Stimulated activated CD8-positive, alpha-beta memory T cell treated with anti-CD3 and anti-CD28 coated beads, Interleukin-2, amount 100 ng/mL, for 1 hour (primary cell): ENCODE measurements at places on chromosomes 6 and 20.

DNA sequence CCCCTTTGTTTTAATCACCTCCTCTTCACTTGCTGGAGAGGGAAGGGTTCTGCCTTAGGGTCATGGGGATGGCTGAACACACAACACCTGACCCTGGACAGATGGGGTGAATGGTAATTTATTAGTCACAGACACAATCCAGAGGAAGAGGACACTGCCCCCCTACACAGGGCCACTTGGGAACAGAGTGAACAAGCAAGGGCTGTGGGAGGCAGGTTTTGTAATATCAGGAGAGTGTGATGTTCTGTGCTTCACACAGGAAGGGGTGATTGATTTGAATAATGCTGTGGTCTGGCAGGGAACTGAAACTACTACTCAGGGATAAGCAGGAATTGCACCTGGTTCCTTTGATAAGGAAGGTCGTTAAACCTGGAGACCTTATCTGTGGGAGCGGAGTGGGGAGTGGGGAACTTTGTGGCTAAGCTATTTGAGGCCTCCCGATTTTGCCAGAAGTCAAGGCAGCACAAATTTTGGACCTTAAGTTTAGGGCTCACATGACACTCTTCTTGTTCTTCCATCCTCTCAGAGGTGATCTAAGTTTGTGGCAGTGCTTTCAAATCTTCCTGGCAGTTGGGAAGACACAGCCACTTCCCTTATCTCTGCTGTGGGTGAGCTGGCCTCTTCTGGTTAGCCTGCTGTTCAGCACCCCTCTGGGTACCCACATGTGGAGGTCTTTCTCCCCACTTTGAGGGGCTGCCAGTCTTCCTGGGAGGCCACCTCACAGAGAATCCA is 77.8 kb downstream of the CD164 start:
- DNase-seq, result no peak

DNA sequence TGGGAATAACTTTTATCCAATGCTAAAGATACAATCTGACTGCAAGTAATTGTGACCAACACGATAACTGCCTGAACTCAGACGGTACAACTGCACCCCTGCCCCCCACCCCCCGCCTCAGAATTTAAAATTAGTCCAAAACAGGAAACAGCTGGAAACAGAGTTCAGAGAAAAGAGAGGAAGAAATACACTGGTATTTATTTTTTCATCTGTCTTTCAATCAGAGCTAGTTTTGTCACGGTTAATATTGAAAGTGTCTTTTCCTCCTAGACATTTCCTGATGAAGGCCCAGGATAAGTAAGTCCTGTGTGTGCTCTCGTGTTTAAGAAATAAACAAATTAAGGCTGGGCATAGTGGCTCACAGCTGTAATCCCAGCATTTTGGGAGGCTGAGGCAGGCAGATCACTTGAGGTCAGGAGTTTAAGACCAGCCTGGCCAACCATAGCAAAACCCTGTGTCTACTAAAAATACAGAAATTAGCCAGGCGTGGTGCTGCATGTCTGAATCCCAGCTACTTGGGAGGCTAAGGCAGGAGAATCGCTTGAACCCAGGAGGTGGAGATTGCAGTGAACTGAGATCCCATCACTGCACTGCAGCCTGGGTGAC is 21.5 kb downstream of the ACSS1 start:
- DNase-seq, result no peak

GRCh38 chr6:41258196-41258493 is 28.3 kb downstream of the TREM1 start:
- no peak for DNase-seq

DNA sequence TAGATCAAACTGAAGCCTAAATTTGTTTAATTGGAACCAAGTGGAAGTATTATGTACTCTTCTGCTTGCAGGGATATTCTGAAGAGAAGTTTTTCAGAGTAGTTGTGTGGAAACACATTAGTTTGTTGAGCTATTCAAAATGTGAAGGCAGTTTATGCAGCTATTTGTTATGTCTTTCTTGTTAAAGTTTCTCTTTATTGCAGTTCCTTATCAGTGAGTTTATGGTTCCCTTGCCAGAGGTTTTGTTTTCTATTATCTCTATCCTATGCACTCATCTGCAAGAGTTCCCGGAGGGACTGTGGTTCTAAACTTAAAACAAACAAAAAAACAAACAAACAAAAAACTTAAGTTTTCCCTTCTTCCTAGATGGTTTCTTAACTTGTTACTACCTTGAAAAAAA is 143.7 kb upstream of the SLC22A16 start:
- no peak for DNase-seq

GRCh38 chr6:22363166-22363713 is 66.4 kb upstream of the PRL start:
- DNase-seq, result no peak

DNA sequence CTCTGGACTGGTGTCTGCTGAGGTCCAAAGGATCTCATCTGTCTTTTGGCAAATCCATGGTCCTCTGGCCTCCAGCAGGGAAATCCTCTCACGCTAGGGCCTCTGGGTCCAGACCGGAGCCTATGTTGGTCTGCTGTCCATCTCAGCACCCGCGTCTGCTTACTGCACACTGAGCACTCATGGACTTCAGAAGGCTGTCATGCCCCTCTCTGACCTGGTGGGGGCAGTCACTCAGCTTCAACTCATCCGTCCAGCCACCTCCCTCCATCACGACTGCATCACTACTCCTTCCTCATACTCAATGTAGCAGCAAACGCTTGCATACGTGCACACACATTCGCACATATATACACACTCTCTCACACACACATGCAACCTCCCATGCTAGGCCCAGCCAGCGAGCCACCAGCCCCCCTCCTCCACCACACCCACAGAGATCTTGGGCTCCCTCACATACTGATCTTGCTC is 33.3 kb downstream of the GABRR2 start:
- no peak for DNase-seq

DNA sequence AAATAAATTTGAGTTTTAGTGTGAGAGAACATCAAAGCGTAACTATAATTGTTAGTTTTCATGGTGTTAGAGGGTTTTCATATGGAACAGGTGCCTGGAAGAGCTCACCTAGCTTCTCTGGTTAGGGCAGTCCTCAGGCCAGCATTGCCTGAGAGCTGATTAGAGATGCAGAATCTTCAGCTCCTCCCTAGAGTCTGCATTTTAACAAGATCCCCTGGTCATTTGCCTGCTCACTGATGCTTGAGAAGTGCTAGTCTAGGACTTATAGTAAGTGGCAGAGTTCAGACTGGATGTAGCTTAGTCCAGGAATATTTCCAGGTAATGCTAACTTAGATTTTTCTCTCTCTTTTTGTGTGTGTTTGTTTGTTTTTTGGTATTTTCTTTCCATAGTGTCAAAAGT is 21.7 kb upstream of the SMIM26 start:
- DNase-seq, result no peak

- DNase-seq, result peak; percentile 14
Observed at GRCh38 chr6:42075159-42075838, 25.0 kb downstream of the TAF8 start.

GRCh38 chr6:30847971-30848436 is 36.3 kb upstream of the DDR1 start:
- DNase-seq, result no peak

- no peak for DNase-seq
Observed at GRCh38 chr20:13166011-13166410, 55.1 kb upstream of the ISM1 start.

GRCh38 chr20:59774921-59775686 is 158.3 kb downstream of the SYCP2 start:
- DNase-seq, result no peak

DNA sequence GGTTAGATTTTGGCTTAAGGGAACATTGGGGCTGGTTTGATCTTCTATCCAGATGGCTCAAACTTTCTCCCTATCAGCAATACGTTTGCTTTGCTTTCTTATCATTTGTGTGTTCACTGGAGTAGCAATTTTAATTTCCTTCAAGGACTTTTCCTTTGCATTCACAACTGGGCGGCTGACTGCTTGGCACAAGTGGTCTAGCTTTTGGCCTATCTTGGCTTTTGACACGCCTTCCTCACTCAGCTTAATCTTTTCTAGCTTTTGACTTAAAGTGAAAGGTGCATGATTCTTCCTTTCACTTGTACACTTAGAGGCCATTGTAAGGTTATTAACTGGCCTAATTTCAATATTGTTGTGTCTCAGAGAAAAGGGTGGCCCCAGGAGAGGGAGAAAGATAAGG is 254.9 kb downstream of the PLCB1 start:
- no peak for DNase-seq

GRCh38 chr6:138622967-138623366 is 123.7 kb upstream of the NHSL1 start:
- no peak for DNase-seq

- no peak for DNase-seq
Observed at GRCh38 chr6:54493138-54493537, 184.9 kb downstream of the TINAG start.

- no peak for DNase-seq
Observed at GRCh38 chr6:15608396-15608795, 54.4 kb downstream of the DTNBP1 start.

GRCh38 chr6:157198425-157199279 is 124.7 kb downstream of the TMEM242 start:
- no peak for DNase-seq

- DNase-seq, result no peak
Observed at GRCh38 chr6:130037207-130037811, 18.9 kb downstream of the L3MBTL3 start.

DNA sequence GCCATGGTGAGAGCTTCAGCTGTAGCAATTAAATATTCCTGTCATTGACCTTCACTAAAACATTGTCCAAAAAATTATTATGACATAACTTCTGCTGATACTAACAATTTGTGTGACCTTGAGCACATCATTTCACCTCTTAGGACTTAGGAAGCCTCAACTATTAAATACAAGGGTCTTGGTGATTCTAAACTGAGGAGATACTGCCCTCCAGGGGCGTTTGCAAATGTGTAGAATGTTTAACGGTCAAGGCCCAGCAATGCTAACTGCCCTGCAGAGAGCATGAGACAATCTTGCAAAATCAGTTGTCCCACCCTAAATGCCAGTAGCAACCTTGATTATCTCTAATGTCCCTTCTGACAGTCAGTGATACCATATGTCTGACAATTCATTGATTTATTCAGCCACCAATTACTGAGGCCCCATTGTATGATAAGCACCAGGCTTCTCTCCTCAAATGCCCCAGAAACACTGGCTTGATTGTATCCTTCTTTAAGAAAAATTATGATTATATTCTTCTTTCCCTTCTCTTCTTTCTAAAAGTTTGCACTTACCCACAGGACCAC is 284.1 kb upstream of the PLN start:
- DNase-seq, result no peak

DNA sequence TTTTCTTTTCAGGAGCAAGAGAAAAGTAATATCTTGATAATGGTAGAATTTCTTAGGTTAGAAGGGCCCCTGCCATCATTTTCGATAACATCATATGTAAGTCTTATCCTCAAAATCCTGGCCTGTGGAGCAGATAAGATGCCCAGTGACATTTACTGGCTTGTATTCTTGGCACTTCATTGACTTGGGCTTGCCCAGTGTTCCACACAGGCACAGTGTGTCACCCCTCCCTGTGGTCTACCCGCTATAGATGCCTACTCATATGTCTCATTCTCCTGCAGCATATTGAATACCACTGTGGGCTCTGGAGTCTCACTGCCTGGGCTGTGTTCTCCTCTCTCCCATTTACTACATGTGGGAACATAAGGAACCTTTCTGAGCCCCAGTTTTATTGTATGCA is 105.0 kb downstream of the GRM1 start:
- no peak for DNase-seq

DNA sequence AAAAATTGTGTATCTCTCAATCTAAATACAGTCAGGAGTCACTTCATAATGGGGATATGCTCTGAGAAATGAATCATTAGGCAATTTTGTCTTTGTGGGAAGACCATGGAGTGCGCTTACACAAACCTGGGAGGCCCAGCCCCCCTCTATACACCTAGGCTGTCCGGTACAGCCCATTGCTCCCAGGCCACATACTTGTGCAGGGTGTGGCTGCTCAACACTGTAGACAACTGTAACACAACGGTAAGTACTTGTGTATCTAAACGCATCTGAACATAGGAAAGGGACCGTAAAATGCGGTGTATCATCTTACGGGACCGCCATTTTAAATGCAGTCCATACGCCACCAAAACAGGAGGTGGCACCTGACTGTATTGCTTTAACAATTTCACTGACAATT is 58.0 kb upstream of the FRMD1 start:
- no peak for DNase-seq

- DNase-seq, result no peak
Observed at GRCh38 chr20:53515749-53516148, 77.9 kb downstream of the ZNF217 start.

- DNase-seq, result no peak
Observed at GRCh38 chr20:55610756-55611155, 394.6 kb downstream of the CBLN4 start.

DNA sequence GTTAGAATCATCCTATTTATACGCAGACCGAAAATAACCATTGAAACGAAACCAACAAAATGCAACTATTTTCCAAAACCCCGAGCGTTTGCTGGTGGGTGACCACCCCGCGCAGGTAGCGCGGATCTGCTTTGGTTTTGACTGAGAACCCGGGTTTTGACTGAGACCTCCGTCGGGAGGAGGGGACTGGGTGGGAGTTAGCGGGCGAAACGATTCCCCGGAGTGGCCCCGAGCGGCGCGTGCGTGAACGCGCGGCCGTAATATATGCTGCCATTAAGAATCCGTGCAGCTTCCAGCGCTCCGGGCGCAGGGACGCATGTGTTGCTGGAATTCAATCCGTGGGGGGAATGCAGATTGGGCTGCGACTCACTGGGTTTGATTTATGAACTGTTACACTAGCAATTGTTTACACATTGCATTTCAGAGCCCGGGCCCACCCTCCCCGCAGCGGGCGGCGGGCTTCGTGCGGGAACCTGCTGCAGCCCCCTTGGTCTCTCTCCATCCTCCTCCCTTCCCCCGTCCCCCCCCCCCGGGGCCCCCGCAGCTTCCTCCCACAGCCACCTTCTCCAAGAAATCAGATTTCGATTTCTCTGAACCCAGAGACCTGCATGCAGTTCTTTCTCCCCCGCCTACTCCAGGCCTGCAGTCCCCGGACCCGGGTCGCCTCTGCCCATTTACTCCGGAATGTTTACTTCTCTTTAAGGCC is 9.9 kb downstream of the NRN1 start:
- DNase-seq, result no peak

GRCh38 chr6:24847402-24847801 is 48.7 kb upstream of the ARMH2 start:
- no peak for DNase-seq

DNA sequence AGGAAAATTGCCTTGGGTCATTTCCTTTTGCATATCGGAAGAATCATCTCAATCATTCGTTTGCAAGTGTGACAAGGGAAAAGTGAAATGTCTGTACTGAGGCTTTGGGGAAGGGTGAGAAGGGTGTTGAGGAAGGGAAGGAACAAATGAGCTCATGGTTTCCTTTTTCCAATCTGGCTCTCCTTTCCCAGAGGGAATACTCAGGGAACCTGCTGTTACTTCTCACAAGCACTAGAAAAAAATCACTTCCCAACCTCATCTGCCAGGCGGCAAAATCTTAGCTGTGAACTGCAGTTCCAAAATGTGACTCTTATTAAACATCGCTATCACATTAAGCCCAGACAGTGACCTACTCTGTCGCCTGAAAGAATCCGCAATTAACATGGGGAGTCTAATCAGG is 258.1 kb downstream of the ZNF217 start:
- DNase-seq, result no peak
